Heart right ventricle (tissue), 16 donors: ENCODE measurements at places on chromosomes 1 and 21. TPM values are rescaled to one million over a fixed set of nuclear protein-coding genes. Genes with fewer than 3 reads are reported as not detected.

DNA sequence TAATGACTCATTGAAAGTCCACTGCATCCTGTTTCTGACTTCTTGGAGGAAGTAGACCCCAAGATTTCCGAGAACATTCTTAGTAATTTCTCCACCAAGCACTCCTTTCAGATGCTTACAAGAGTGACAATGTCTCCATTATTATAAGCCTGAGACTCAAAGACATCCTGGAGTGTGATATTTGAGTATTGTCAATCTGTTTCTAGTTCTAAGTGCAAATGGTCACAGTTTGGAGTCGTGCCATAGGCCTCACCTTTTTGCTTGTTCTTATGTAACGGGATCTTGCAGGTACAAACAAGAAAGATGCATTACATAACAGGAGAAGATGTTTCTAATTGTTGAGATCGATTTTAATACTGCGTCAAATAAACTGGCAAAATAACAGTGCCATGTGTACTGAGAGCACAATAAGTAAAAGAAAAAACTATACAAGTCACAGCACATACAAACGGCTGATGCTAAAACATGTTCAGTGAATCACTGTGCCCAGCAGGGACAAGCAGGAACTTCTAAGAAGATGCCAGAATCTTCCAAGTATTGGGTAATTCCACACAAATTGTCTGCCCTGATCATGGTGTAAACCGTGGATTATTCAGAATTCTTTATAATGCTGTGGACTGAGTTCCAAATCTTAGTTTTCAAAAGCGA, 54.1 kb downstream of the CD2 start:
- no peaks in the 10 kb centered on the region for H3K36me3 ChIP-seq
- H3K4me1 ChIP-seq, result no peaks in the 10 kb centered on the region
- H3K4me3 ChIP-seq, result no peak overlapping the region
- DNase-seq, result no peak

GRCh38 chr1:19656134-19656779, 8.4 kb upstream of the HTR6 start:
- DNase-seq, result no peak
- H3K4me3 ChIP-seq, result no peak overlapping the region
- no peaks in the 10 kb centered on the region for H3K36me3 ChIP-seq
- H3K27ac ChIP-seq, result no peak overlapping the region

Gene ZYG11A
- total RNA-seq, result 0.07 TPM

Gene GLIS1
- 0.09 TPM for total RNA-seq
